ENCODE measurements at places on chromosomes 5 and 9. TPM values are rescaled to one million over a fixed set of nuclear protein-coding genes. Genes with fewer than 3 reads are reported as not detected.

- no peak for DNase-seq
These were observed 513.5 kb downstream of the DMAC1 start for GRCh38 chr9:7286101-7286500.

DNA sequence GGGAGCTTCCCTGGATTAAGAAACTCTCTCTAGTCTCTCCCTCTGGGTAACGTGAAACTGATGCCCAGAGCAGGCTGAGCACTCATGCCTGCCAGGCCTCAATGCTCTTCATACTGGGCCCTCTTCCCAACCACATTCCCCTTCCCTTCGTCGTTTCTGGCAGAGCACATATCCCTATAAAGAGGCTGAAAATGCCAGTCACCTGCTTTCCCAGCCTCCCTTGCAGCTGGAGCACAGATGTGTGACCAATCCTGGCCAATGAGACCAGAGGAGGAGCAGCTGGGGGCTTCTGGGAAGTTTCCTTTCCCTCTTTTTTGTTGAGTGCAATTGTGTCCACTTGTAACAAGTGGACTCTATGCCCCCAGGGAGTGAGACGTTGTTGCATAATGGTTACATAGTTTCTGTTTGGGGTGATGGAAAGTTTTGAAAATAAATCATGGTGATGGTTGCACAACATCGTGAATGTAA lies 30.2 kb upstream of the SMIM23 start:
- DNase-seq, result no peak

GRCh38 chr9:16030528-16031185 lies 477.8 kb downstream of the CCDC171 start:
- no peak for DNase-seq

TMOD1 gene
- total RNA-seq, result 25.3 TPM

- DNase-seq, result no peak
These were observed 966.5 kb upstream of the DMAC1 start for GRCh38 chr9:8766096-8766495.

GRCh38 chr5:52449516-52449915 lies 338.2 kb upstream of the ITGA1 start:
- no peak for DNase-seq

DNA sequence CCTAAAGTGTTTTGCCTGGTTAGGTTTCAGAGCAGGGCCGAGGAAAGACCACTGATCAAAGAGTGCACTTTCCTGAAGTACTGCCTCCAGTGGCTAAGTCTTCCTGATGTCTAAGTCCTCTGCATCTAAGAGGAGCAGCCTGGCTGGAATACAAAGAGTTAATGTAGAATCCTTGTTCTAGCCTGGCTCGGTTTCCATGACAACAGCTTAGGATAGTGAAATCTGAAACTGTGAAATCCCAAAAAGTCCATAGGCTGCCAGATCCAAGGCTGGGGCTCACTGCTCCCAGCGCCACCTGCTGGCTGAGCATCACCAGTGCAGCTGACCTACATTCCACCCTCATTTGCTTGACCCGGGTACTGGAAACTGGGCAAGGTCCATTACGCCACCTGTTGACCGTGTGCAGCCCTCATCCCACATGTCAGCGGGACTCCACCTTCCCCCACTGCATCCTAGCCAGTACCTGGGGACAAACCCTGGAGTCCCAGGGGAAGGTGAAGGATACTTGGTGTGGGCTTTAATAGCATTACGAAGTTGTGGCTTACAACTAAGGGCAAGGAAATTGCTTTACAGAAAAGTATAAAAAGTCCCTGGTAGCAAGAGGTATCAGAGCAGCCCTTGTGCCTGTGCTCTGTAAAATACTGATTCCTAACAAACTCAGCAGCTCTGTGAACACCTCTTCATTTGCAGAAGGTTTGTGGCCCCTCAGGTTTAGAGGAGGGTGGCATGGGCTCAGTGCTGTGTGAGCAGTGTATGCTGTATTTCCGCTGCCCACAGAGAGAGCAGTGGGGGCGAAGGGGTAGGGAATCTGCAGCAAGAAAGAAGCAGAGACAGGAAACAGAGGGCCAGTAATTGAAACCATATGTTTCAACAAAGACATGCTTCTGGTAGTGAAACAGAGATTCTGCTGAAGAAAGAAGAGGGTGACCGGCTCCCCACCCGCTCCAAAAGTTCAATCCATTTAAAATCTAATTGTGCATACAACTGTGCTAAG lies 36.0 kb downstream of the PCDHGC5 start:
- DNase-seq, result peak; percentile 90

GRCh38 chr5:110258460-110259216 lies 467.8 kb downstream of the TMEM232 start:
- DNase-seq, result no peak

FSTL4 gene
- not detected for total RNA-seq

LCN9 gene
- total RNA-seq, result not detected

DNA sequence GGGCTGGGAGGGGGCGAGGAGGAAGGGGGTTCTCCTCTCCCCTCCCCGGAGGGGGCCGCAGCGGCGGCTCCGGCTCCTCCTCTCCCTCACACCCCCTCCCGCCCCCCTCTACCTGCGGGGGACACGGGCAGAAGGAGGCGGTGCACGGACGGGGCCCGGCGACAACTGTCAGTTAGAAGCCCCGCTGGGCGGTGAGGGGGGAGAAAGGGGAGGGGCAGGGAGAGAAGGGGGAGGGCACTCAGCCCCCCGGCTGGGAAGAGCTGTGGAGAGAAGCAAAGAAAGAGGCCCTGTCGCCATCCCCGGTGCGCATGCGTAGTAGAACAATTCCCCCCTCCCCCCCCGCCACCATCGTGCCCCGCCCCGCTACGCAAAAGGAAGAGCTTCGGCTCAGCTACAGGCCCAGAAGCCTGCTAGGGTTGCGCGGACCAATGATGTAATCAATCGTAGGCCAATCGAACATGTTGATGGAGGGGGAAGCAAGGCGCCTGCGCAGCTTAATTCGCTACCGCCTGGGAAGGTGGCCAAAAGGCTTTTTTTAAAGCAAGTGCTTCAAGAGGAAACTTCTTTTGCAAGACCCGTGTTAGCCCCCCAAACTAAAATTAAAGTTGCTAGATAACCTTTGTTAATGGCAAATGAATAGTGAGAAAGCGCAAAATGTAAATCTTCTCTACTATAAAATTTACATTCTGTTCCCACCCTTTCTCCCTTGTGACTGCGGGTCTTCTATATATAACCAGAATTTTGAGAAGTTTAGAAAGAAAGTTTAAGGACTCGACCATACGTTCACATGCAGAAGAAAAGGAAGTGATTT lies 7.0 kb downstream of the RANBP6 start:
- DNase-seq, result peak; percentile 95

DNA sequence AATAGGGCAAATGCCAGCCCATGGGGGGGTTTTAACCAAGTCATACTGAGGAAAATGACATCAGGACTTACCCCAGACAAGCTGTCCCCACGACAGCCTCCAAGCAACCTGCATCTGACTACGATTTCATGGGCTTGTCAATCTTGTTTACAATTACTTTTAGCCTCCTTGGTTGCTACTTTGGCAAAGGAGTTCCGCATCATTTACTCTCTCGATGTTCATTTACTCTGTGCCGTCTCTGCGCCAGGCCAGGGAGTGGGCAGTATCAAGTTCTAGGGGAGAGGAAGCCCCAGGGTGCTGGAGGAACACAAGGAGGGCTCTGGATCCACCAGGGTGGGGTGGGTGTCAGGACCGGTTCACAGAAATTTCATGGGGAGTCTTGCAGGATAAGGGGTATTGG lies 23.9 kb downstream of the PTPN3 start:
- no peak for DNase-seq

MIER3 gene
- total RNA-seq, result 34.1 TPM

DNA sequence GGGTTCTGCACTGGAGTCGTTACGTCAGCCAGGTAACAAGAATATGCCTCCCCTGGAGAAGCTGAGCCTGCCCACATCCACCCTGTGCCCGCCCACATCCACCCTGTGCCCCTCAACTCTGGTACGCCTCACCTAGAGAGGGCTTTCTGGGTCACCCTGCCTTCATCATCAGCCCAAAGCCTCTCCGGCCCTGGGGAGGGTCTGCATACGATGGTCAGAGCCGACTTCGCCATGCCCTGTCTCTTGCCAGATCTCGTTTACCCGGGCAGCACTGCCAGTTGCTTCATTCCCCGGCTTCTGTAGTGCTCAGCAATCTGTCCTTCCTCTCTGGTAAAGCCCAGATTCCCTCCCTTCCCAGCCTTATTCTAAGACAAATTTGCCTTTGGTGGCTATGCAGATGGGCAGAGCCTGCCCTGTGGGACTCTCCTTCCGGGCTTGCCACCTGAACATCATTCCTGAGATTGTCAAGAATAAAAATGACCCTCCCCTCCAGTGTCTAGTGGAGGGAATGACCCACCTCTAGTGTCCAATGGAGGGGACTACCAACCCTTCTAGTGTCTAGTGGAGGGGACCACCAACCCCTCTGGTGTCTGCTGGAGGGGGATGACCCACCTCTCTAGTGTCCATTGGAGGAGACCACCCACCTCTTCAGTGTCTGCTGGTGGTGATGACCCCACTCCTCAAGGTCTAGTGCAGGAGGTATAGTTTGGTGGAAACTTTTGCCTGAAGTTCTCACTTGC lies 3.4 kb downstream of the PLEKHG4B start:
- no peak for DNase-seq

DNA sequence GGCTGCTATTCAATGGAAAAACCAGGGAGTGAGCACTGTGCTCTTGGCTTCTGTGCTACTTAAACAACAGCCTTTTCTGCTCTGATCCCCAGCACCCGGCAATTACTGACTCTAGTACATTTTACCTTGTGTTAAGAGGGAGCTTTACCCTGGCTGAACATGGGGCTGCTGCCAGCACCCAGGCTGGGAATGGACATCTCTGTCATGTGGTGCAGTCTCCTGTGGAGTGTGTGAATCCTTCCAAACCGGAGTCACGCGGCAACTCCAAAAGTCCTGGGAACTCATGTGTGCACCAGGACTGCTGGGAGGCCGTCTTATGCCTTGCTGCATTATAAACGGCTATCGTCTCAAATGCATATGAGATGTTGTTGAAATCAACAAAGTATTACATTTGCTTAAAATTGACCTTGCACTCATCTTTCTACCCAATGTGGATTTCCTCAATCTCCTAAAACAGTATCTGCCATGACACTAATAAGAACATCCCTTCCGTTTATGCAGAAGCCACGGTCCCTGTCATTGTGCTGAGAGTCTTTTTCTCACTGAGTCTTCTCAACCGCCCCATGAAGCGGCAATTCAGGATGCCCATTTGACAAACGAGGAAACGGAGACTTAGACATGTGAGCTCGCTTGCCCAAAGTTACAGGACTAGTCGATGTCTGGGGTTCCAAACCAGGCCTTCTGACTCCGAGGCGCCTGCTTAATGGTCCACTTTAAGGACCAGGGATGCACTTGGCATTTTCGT lies 884 bp upstream of the GSN start:
- peak; percentile 76 for DNase-seq

DNA sequence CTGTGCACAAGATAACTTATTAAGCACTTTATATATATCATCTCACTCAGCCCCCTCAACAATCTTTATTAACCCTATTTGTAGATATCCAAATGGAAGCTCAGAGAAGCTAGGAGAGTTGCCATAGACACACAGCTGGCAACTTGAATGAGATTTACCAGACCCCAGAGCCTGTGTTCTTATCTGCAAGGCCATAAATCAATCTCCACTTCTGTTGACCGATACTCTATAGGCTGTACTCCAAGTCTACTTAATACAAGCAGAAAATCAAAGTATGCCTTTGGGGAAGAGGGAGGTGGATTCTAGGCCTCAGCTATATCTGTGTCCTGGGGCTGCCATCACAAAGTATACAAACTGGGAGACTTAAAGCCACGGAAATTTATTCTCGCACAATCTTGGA lies 6.0 kb upstream of the IL9 start:
- no peak for DNase-seq

DNA sequence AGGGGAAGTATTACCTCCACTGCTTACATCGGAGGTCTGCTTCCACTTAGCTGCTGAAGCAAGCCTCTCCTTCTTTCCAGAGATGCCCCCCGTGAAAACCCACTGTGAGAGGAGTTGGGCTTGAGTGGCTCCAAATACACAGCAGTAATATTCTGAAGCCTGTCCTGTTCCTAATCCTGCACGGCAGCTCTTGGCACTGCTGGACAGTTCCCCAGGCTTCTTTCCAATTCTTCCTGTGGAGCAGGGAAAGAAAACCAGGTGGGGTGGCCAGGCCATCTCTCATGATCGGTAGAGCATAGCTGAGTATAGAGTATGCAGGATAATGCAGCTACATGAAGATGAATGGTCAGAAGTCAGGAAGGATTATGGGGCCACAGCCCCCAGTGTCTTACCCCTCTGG lies 335.3 kb downstream of the MARCHF11 start:
- no peak for DNase-seq
